ENCODE measurements at places on chromosomes 2 and 18. TPM values are rescaled to one million over a fixed set of nuclear protein-coding genes. Genes with fewer than 3 reads are reported as not detected.

The AGBL5 gene
- total RNA-seq, result 12.4 TPM

The ABHD1 gene
- 0.09 TPM for total RNA-seq

DNA sequence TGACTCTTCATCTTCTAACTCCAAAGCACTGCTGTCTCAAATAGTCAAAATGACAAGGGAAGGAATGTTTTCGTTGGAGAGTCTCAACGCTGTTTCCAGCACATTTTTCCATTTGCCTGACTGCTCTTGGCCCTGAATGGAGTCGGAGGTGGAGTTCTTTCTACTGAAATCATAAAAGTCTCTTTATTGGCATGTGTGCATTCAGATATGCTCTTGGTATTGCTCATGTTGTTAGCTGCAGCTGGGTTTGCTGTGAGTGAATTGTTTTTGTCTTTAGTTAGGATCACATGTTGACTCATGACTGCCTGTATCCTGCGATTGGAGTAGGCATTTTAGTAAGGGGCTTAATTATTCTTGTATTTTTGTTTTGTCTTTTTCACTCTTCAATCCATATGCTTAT lies 16.8 kb downstream of the TMEM17 start:
- peak overlapping the region; percentile 77 for H3K27ac ChIP-seq
- H3K27me3 ChIP-seq, result no peaks in the 10 kb centered on the region
- peaks cover 10% of the 10 kb centered on the region for H3K4me1 ChIP-seq

- H3K27me3 ChIP-seq, result peaks cover 7% of the 10 kb centered on the region
- no peak overlapping the region for H3K4me3 ChIP-seq
- peaks cover 20% of the 10 kb centered on the region for H3K4me1 ChIP-seq
Measured at GRCh38 chr2:12714391-12715221, 2.1 kb upstream of the TRIB2 start.

The AQP4 gene
- total RNA-seq, result 0.58 TPM

The SLC30A3 gene
- 0.18 TPM for total RNA-seq

DNA sequence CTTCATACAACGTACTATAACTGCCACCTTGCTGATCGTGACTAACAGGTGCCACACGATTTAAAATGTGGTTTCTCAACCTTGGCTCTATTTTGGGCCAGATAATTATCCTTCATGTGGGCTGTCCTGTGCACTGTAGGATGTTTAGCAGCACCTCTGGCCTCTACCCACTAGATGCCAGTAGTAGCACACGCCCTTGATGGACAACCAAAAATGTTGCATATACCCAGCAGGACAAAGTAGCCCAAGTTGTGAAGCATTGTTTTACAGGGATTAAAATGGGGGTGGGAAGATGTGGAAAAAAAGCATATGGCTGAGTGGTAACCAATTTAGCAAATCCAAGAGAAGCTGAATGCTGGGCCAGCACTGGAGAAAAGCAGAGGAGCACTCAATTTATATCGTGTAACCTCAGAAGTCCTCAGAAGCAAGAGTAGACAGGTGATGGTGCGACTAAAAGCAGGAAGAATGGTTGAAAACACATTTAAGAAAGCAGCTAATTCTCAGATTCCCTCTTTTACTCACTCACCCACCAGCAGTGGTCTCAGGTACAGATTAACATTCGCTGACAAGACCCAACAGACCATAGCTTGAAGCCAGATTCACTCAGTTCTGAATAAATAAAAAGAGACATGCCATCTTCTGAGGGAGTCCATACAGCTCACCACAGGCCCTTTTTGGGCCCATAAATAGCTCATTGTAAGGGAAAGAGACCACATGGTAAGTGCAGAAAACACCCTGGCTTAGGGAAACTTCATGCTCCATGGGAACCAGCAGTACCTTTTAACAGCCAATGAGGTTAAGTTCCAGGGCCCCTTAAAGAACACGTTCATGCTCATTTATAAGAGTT lies 50.6 kb downstream of the RAPH1 start:
- no peak overlapping the region for H3K4me3 ChIP-seq
- H3K27me3 ChIP-seq, result no peaks in the 10 kb centered on the region
- DNase-seq, result peak; percentile 50
- H3K36me3 ChIP-seq, result peaks cover 29% of the 10 kb centered on the region
- no peak overlapping the region for H3K27ac ChIP-seq
- peaks cover 2% of the 10 kb centered on the region for H3K4me1 ChIP-seq

GRCh38 chr18:47519706-47520105 lies 268.2 kb upstream of the SKOR2 start:
- no peak overlapping the region for H3K27ac ChIP-seq
- no peak overlapping the region for H3K4me3 ChIP-seq
- no peaks in the 10 kb centered on the region for H3K4me1 ChIP-seq
- no peaks in the 10 kb centered on the region for H3K36me3 ChIP-seq
